CD4-positive, alpha-beta T cell (primary cell): ENCODE measurements at places on chromosomes 3 and 15.
A peak's percentile ranks its signal among the peaks of the same experiment; 100 is the strongest.

GRCh38 chr3:39130026-39130425 is 22.5 kb downstream of the TTC21A start:
- DNase-seq = peak; percentile 4

- DNase-seq = no peak
Observed at GRCh38 chr3:137008131-137008530, 50.3 kb downstream of the IL20RB start.

DNA sequence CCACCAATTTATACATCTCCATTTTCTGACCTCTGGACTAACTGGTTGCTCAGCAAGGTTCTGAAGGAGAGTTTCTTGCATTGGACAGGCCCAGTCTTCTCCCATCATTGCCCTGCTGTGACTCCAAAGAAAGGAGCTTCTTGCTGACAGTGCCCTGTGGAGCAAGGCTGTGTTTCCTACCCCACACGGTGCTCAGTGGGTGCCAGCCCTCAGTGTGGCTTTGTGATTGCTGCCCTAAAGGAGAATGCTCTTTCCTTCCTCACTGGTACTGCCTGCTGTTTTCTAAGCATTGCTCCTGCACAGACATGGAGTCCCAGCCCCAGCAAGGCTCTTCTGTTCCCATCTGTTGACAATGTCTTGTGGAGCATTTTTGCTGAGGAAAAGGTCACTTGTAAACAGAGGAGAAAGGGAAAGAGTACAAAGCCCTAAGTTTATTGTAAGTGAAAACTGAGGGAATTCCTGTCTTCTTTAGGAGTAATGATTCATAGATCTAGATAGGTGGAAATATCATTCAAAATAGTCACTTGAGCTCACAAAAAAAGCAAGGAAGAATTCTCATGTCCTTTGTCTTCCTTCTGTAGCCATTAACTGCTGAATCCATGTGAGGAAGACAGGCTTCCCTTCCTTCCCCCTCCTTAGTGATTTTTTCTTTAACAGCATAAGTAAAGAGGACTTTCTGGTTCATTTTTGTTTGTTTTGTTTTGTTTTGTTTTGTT is 62.9 kb downstream of the HMG20A start:
- DNase-seq = no peak

DNA sequence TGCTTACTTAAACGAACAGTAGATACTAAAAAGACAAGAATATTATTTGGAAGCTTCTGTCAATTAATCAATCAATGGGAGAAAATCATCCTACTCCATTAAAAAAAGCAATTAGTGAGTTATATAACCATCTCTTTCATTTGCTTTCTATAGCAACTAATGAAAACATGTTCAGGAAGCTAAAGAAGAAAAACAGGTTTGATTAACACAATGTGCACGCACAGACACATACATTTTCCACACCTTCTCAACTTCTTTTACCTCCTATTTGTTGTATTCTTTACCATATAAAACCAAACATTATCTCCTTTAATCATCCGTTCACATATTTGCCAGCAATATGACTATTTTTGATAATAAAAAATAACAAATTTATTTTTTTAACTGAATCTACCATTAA is 111.3 kb downstream of the GBE1 start:
- no peak for DNase-seq
